ENCODE measurements at places on chromosomes 2 and 18.

- DNase-seq = no peak
Measured at GRCh38 chr2:100819370-100820272, at the start of gene NPAS2. TSS of gene NPAS2 (plus strand) at chr2:100820139. CDS start at chr2:100904755, 84,616 bp downstream.

GRCh38 chr2:159136391-159136790 is 150.1 kb downstream of the WDSUB1 start:
- DNase-seq = no peak

DNA sequence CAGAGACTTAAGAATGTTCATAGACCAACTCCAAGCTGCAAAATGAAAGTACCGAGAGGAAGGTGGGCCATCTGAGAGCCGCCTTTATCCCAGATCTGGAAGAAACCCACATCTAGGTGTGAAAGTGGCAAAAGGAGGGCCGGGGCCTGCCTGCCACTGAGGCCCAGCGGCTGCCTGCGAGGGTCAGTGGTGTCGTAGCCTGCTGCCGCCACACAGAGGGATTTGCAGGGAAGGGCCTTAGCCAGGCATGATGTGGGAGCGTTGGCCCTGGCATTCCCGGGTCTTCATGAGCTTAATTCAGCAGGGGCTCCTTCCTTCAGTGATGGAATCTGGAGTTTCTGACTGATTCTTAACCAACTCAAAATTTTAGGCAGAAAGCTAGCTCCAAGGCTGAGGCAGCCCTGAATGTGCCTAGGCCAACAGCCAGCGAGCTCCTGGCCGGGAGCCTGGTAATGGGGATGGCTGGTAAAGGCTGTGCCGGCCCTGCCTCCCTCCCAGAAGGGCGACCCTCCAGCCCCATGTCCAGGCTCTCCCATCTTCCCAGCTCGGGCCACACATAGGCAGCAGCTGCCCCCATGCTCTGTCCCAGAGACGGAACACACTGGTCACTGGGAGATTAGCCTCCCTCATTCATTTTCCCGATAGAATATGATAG is 230.1 kb downstream of the AGAP1 start:
- DNase-seq = no peak

GRCh38 chr2:106053116-106053515 is 141.0 kb downstream of the UXS1 start:
- no peak for DNase-seq

GRCh38 chr18:76209597-76209996 is 285.4 kb downstream of the ZNF516 start:
- no peak for DNase-seq

DNA sequence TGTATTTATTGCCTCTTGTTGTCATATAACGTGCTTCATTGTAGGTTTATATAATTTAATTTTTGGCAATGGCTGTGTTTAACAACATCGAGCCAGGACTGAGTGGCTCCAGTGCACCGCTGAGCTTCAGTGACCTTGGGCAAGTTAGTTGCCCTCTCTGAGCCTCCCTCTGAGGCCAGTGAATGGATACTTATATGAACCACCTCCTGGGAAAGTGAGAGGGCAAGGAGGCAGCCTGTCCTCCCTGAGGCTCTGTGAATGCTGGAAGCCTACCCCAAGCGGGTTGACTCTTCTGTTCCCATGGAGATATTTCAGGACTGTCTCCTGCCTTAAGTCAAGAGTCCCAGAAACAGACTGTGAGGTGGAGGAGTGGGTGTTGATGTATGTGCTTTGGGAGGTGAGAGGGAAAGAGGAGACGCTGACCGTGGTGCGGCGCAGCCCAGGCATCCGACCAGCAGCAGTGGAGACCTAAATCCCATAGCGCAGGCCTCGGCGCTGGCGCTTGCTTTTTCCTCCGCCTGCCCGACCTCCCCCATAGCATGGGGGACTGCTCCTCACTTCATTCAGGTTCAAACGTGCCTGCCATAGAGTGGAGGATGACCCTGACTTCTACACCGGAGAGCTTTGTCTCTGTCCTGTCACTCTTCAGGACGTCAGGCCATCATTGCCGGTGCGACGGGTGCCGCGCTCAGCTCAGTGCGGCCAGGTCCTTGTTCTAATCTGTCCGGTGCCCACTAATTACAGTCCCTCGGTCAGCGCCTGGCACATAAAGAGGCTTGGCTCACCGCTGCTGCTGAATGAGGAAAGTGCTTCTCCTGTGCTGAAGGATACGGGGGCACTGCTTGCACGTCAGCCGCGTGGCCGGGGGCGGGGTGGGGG is 167.3 kb upstream of the HS6ST1 start:
- no peak for DNase-seq

DNA sequence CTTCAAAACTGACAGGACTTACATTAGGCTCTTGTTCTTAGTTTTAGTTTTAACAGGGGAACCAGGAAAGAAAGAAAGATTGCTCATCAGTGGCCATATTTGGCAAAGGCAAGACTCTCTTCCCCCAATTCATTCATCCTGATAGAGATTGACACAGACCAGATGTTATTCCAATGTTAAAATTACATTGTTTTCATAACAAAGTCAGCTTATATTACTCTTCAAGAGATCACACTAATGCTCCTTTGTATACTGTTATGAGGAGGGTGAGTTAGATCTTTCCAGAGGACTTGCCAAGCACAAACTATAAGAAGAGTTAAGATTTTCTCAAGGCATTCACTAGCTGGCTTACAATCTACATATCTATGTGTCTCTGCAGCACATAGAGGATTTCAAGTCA is 252.1 kb downstream of the SLC8A1 start:
- no peak for DNase-seq

DNA sequence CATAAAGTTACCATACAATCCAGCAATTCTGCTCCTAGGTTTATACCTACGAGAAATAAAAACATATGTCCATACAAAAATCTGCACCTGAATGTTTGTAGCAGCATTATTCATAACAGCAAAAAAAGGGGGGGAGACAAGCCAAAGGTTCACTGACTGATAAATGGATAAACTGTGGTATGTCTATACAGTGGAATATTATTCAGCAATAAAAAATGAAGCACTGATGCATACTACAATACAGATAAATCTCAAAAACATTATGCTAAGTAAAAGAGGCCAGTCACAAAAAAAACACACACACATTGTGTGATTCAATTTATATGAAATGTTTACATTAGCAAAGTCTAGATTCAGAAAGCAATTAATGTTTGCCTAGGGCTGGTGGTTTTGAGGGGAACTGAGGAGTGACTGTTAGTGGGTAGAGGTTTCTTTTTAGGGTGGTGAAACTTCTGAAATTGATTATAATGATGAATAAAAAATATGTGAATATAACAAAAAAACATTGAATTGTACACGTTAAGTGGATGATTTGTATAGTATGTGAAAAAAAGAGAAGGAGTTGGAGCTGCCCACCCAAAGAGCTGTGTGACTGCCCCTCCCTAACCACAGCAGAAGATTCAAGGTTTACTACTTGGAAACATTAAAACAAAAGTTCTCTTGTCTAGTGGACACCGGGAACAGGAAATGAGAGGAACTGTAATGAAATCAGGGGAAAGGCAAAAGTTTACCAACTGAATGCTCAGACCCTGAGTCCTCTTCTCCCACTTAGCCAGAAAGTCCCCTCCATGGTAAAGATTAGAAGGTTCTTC is 13.4 kb downstream of the COLEC12 start:
- no peak for DNase-seq

DNA sequence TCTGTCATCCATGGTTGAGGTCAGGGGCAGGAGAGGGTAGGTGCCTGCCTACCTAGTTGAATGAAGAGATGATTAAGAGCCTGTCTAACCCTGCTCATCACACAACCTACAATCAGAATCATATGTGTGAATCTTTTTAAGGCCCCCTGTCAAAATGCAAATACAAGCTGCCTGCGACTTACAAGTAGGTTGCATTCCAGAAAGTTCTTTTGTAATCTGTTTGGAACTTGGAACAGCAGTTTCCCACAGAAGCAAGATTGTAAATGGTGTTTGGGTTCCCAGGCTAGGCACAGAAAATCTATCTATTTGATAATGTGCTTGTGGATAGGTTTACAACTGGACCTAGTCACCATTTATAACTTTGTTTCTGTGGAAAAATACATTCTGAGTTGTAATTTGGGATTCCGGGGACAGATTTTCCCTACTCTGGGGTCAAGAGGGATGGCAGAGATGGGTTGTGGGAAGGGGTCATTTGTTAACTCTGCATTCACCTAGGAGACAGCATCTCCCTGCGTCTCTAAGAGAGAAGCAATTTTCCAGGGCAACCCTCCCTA is 4.4 kb downstream of the LIPG start:
- DNase-seq = no peak

DNA sequence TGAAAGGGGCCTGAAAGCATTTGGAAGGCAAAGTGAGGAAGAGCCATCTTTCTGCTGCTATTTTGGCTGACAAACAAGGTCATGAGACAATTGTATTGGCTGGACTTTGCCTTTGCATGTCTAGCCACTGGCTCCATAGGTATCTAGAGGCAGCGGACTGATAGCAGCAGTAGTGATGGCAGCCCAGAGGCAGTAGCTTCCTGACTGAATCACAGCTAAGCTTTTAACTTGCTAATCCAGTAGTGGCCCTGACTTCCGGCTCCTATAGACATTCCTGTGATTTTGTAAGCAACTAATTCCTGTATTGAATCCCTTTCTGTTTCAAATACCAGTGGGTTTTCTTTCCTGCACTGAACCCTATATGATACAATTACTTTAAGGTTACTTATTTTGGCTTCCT is 69.8 kb upstream of the PDE1A start:
- DNase-seq = no peak

- DNase-seq = no peak
Measured at GRCh38 chr2:120383631-120384340, 37.9 kb downstream of the INHBB start.

DNA sequence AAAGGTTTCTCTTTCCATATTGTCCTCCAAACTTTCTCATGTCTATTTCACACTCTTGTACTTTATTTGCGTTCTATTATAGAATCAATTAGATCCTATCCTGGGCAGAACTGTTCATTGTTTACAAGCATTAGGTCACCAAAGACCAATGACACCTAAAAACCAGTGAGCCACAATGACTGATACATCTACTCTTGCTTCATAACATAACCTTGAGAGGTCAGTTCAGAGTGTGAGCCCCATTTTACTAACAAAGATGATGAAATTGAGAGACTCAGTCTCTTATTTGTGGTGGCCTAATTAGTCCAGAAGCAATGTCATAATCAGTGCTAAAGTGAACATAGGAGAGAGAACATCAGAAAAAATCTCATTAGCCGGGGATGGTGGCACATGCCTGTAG is 248.9 kb upstream of the RBBP8 start:
- no peak for DNase-seq

GRCh38 chr18:31302991-31303390 is 15.0 kb upstream of the DSG1 start:
- DNase-seq = no peak

GRCh38 chr18:76208678-76209306 is 286.2 kb downstream of the ZNF516 start:
- no peak for DNase-seq

DNA sequence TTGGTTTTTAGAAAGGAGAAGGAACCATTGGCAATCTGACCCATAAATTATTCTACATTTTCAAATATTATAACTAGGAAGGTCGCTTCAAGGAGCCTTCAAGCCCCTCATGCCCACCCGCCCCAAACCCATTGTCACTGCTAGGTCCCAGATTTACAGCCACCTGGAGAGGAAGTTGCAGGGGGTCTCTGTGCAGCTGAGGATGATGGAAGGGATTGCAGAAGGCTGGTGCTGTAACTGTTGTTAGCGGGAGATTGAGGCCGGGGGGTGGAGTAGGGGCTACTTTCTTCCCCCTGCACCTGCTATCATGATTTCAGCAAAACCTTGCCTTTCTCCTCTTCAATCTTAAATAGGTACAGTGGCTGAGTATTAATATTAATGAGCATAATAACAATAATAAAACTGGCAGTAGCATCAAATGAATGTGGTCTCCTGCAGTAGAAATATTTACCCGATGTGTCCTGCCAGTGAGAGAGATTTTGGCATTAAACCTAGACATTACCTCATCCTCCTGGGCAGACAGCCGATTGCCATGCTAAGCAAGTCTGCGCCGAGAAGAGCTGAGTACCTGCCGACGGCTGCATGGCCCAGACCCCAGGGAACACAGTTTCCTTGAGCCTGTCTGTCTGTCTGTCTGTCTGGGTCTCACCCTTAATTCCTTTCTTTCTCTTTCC is 225.4 kb downstream of the FAM210A start:
- no peak for DNase-seq

- DNase-seq = no peak
Measured at GRCh38 chr2:28347596-28347995, 45.1 kb upstream of the FOSL2 start.

DNA sequence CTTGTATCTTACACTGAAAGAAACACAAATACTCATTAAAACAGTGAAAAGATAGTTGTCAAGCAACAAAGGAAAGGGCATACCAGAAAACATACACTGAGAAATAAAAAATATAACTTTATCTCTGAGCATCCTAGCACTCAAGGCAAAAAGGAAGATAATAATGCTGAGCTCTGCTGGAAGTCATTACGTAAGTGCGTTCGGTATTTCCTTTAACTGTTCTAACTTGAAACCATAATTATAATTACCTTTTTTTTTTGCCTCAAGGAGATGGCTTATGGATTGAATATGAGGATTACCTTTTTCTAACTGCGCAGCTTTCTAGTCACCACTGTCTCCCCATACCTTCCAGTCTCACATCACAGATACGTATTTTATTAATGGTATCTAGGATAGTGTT is 308.1 kb downstream of the GBX2 start:
- no peak for DNase-seq

DNA sequence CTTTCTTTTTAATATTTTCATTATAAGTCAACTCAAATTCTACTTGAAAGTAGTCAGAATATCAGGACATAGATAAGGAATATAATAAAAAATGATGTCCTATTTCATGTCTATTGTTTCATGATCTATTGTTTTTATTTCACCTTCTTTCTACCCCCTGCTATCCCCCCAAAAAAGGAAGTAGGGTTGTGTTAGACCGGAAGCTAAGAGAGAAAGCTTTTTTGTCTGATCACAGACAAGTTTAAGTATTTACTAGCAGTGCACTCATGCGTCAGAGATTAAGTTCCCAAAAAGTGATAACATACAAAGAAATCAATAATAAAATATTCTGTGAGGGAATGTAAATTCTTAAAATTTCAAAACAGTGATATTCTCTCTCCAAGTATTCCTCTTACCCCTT is 447.1 kb upstream of the CNTNAP5 start:
- DNase-seq = no peak

DNA sequence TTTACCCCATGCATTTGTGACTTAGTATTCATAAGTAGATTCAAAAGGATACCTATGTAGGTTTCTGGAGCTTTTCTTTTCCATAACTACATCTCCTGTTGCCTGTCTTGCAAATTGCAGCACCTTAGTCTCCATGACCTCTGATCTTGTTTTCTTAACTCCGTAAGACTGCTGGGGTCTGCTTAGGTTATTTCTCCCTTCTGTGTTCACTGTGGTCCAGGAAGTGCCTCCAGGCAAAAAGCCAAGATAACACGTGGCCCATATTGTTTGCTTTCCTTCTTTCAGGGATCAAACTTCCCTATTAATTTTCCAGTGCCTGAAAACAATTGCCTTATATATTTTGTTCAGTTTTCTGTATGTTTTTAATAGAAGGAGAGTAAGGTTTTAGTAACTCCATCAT is 86.4 kb downstream of the GCA start:
- no peak for DNase-seq
